Stimulated activated CD4-positive, alpha-beta T cell treated with anti-CD3 and anti-CD28 coated beads, Interleukin-2, amount 100 ng/mL, for 24 hours (primary cell): ENCODE measurements at places on chromosomes 4 and X.

DNA sequence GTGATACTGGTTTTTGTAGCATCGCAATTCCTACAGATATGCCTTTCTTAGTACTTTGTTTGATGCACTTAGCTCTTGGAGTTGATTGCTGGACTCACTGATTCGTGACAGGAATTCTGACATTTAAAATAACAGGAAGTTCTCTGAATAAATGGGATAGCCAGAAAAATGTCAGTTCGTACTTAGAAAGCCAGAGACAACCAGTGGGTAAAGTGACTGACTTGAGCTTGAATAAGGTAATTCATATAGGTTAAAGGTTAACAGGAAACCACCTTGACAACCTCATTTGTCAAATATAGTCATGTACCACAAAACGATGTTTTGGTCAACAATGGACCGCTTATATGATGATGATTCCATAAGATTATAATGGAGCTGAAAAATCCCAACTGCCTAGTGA lies 181.4 kb downstream of the RPA4 start:
- DNase-seq: no peak

GRCh38 chr4:105088110-105088879 lies 58.4 kb upstream of the TET2 start:
- DNase-seq: no peak

- no peak for DNase-seq
These were observed 21.4 kb downstream of the ZCCHC13 start for GRCh38 chrX:74325130-74326059.

DNA sequence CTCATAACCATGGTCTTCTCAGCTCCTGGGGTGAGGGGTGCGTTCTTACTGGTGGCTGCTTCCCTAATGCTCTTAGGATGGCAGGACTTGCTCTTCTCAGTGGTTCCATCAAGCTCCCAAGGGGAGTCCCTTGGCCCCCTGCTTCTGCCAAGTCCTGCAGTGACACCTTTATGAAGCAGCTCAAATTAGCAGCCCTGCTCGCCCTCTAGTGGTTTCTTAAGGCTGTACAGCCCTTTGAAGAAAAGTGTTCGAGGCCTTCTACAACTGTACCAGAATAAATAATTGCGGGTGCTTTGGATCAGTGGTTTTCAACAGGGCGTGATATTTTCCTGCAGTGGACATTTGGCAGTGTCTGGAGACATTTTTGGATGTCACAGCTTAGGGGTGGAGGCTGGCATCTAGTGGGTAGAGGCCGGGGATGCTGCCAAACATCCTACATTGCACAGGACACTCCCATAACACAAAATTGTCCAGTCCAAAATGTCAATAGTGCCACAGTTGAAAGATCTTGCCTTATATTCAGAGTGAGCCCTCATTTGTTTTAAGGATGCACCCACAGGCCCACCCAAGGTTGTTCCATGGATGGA lies 204.7 kb upstream of the S100G start:
- peak; percentile 13 for DNase-seq

DNA sequence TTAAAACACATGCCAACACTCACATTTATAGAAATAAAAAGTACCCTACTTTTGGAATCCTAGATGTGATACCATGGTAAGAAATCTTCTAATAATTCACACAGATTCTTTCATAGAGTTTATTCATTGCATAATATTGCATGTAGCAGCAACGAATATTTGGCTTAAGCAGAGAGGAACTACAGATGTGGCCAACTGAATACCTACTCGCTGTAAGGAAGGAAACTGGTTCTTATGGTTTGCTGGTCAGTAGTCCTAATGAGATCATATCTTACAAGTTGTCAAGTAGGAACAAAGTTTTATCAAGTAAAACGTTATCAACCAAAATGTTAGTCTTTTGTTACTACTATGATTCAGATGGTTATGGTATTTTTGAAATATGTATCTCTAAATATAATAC lies 996.1 kb downstream of the PDHA2 start:
- no peak for DNase-seq
